ENCODE measurements at places on chromosomes 7 and 10. TPM values are rescaled to one million over a fixed set of nuclear protein-coding genes. Genes with fewer than 3 reads are reported as not detected.

Gene C1QL3
- not detected for total RNA-seq

Gene DENND2A
- total RNA-seq, result 19.0 TPM

Gene MRPS33
- 91.3 TPM for total RNA-seq

Gene TMEM270
- not detected for total RNA-seq

DNA sequence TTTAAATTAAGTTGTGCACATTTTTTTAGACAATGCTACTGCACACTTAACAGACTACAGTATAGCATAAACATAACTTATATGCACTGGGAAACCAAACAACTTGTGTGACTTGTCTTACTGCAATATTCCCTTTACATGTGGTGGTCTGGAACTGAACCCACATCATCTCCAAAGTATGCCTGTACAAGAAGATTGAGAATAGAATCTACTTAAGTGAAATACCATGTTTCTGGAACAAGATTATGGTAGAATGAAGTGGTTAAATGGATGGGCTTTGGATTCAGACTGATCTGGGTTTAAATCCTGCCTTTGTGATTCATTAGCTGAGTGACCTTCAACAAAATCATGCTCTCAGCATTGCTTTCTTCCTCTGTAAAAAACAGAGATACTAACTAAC lies 30.7 kb downstream of the CUL2 start:
- no peak for DNase-seq

DNA sequence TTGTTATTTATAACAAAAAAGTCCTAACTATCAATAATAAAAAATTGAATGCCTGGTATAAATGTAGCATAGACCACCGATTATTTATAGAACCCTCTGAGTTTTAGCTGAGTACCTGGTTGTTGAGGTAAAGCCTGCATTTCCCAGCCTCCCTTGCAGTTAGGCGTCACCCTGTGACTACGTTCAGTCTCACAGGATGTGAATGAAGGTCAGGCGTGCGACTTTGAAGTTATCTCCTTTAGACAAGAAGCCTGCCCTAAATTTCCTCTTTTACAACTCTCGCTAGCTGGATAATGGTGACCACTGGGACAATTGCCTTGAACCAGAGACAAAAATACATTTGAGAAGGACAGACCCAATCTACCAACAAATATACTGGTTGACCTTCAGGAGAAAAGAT lies 67.5 kb upstream of the TES start:
- DNase-seq, result no peak
